ENCODE measurements at places on chromosomes 1 and 21. TPM values are rescaled to one million over a fixed set of nuclear protein-coding genes. Genes with fewer than 3 reads are reported as not detected.

DNA sequence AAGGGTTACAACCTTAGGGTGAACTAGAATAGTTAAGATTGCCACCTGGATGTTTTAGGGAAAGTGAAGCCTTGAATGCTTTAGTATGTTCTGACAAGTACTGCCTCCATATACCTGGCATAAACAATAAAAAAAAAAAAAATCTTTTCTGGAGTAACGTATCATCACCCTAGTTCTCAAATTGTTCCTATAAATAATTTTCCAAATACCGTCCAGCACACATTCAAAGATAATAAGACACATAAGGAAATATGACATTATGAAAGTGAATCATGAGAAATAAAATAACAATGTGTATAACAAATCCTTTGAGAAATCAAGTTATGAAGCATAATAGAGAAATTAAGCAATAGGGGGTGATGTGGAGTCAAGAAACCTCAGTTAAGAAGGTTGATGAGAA, 20.6 kb downstream of the C1orf141 start:
- no peak for DNase-seq

DNA sequence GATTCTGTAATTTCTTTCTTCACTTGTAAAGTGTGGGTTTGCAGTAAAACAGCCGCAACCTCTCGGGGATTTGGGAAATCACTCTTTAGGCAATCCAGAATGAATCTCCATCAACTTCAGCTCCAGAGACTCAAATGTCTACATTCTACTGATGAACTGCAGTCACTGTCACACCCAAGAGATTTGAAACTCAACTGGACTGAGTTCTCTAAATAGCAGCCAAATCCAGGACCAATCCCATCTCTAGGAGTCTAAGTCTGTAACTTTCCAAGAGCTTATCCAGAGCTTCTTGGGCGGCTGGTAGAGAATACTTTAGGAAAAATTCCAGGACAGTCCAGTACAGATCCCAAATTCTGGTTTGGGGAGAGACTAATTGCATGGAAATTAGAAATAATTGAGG, 62.9 kb downstream of the ADAMTS1 start:
- no peak for DNase-seq

ANKRD45 gene
- total RNA-seq, result 0.47 TPM

- no peak for DNase-seq
Measured at GRCh38 chr21:46156378-46156645, 933 bp upstream of the FTCD start.

GRCh38 chr1:78688697-78689096, 39.1 kb downstream of the IFI44 start:
- peak; percentile 16 for DNase-seq

DNA sequence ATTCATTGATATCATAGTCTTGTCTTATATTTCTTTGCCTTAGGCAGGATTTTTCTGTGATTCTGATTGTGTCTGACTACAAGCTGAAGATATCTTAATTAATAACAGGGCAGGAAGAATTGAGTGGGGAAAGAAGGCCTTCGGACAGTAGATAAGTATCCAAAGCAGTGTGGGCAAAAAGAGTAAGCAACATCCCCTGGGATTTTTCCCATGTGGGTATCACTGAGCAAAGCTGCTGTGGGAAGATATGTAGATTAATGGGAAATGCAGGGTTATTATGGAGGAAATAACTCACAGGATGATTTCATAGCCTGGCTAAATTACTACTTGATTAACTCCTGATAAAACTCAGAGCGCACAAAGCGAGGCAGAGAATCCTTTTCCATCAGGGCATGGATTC, 55.7 kb downstream of the RGS5 start:
- DNase-seq, result no peak

GRCh38 chr1:76142771-76143540, 68.4 kb downstream of the ST6GALNAC3 start:
- no peak for DNase-seq

DNA sequence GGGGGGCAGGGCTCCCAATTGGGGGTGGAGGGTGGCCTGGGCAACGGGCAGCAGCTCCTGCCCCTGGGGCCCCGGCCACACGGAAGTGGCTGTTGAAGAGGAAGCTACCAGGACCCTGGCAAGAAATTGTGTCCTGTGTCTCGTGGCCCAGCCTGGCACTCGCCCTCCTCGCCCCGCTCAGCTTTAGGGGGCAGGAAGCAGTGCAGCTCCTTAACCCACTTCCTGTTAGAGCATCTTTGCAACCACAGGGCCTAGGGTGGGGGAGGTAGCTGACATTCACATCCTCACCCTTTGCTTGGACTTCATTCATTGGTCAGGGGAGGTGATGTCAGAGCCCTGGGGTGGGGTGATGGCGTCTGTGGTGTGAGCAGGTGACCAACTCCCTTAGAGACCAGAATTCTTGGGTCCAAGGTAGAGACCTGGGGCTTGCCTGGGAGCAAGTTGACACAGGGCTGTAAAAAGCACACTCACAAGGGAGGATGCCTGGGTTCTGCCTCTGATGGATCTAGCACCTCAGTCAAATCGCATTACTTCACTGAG, at the start of gene ARHGAP30:
ARHGAP30 (minus strand) TSS at position 161 of the 540 bp plus-strand sequence. CDS start 267 bp downstream, outside the sequence.
- DNase-seq, result no peak

DNA sequence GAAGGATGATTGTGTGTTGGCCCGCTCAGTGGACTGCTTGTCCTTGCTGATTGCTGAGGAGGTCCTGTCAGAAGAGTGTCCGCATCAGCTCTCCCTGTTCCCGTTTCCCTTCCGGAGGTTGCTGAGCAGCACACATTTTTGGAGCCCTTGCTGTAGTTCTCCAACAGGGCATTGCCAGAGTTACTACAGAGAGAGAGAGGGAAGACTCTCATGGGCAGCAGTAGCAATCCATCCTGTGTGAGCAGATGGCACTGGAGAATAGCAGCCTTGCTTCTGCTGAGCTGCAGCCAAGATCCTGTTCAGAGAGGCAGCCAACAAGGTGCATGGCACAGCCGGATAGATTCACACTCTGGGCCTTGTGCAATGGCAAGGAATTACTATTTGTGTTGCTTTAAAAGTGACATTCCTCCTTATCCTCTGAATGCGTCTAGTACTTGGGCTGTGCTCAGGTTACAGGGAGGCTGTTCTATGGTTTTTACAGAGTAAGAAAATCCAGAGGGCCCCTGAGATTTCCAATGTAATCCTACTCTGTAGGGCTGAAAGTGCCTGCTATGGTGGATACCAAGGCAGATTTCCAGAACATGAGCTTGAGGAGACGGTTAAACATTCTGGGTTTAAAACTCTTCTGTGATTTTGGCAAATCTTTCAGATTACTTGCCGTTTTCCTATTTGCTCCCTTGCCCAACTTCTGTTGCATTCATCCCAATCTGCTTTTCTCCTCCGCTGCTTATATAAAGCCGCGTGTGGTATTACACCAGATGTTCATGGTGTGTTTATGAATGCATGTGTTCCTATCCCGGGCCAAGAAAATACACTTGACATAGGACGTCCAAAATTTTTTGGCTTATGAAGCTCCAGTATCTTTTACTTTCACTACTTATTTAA, 27.4 kb downstream of the AK4 start:
- no peak for DNase-seq

BEST4 gene
- 0.31 TPM for total RNA-seq

FMO5 gene
- total RNA-seq, result 1.4 TPM

GRCh38 chr21:28752131-28752530, 240.5 kb downstream of the LTN1 start:
- DNase-seq, result no peak

FAM3B gene
- total RNA-seq, result not detected

GRCh38 chr21:39788383-39788782, 43.4 kb downstream of the IGSF5 start:
- DNase-seq, result peak; percentile 67

IL19 gene
- total RNA-seq, result not detected

DNA sequence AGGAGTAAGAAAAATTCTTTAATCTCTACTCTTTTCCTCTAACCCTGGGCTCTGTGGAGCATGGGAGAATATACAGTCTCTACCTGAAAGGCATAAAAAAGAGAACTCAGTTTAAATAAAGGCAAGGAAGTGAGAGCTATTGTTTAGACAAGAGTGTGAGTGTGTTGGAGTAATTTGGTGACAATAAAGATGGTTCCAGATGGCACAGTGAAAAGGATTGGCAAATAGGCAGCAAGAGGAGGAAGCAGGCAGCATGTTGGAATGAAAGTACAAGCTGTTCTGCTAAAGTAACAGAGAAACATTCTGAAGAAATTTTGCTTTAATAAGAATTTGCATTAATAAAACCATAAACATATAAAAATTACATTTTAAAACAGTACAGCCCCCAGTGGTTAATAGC, 163.4 kb downstream of the DNM3 start:
- no peak for DNase-seq

GRCh38 chr1:7705908-7706216, 65.2 kb upstream of the VAMP3 start:
- DNase-seq, result no peak

GRCh38 chr1:188769936-188770335, 1707.7 kb downstream of the BRINP3 start:
- DNase-seq, result no peak

LIPI gene
- not detected for total RNA-seq

DNA sequence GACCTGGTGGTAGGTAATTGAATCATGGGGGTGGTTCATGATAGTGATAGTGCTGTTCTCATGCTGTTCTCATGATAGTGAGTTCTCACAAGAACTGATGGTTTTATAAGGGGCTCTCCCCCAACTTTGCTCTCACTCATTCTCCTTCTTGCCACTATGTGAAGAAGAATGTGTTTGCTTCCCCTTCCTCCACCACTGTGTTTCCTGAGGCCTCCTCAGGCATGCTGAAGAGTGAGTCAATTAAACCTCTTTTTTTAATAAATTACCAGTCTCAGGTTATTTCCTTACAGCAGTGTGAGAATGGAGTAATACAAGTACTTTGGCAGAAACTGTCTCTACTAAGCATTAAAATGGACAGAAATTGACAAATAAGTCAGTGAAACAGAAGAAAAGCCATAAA, 21.6 kb downstream of the RAB3GAP2 start:
- DNase-seq, result no peak

HLX gene
- total RNA-seq, result not detected

ITLN2 gene
- total RNA-seq, result not detected

- peak; percentile 72 for DNase-seq
Measured at GRCh38 chr1:26826261-26827105, at the start of gene ZDHHC18. ZDHHC18 (plus strand) TSS chr1:26826688; CDS start chr1:26826805, 117 bp downstream.

GRCh38 chr1:87435484-87435883, 106.8 kb downstream of the LMO4 start:
- no peak for DNase-seq

GRCh38 chr1:55246331-55246730, 31.2 kb upstream of the USP24 start:
- no peak for DNase-seq

Data from HT-29 (cell line).